ENCODE measurements at places on chromosomes 1 and 21. TPM values are rescaled to one million over a fixed set of nuclear protein-coding genes. Genes with fewer than 3 reads are reported as not detected.

DNA sequence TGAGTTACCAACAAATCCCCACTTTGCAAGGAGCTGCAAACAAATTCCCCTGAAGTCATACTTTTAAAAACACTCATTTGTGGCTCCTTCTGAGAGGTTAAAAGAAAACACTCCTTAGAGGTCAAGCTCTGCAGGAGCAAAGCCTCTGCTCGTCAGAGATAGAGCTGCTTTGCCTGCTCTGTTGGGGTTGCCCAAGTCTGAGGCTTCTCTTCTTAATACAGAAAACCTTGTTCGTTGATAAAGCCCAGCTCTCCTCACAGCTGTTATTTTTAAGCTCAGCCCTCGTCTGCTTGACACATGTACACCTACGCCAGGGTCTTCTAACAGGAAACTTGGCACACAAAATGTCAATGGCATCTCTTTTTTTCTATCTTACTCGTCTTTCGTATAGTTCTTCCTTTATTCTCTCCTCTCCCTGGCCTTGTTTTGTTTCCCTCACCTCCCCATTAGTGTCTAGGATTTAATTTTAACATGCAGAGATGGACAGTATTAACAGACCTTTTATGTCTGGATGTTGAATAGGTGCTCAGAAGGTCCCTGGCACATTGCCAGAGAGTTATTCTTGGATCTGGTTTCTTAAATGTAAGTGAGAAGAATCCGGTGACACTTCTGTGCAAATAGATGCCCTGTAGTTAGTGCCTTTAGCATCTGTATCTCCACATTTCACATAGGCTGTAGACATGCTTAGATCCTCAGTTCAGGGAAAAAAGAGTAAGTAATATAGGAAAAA, 86.0 kb downstream of the LRRC53 start:
- no peaks in the 10 kb centered on the region for H3K4me1 ChIP-seq
- H3K4me3 ChIP-seq = no peak overlapping the region
- H3K27ac ChIP-seq = no peak overlapping the region
- DNase-seq = no peak
- no peaks in the 10 kb centered on the region for H3K27me3 ChIP-seq

GRCh38 chr1:91338501-91338900, 66.1 kb downstream of the HFM1 start:
- H3K4me3 ChIP-seq = no peak overlapping the region
- no peaks in the 10 kb centered on the region for H3K27me3 ChIP-seq
- no peak for DNase-seq
- no peaks in the 10 kb centered on the region for H3K4me1 ChIP-seq

- H3K27me3 ChIP-seq = no peaks in the 10 kb centered on the region
- H3K4me3 ChIP-seq = no peak overlapping the region
- no peaks in the 10 kb centered on the region for H3K36me3 ChIP-seq
- H3K4me1 ChIP-seq = no peaks in the 10 kb centered on the region
Measured at GRCh38 chr1:57162607-57163261, 196.9 kb upstream of the C8B start.

DNA sequence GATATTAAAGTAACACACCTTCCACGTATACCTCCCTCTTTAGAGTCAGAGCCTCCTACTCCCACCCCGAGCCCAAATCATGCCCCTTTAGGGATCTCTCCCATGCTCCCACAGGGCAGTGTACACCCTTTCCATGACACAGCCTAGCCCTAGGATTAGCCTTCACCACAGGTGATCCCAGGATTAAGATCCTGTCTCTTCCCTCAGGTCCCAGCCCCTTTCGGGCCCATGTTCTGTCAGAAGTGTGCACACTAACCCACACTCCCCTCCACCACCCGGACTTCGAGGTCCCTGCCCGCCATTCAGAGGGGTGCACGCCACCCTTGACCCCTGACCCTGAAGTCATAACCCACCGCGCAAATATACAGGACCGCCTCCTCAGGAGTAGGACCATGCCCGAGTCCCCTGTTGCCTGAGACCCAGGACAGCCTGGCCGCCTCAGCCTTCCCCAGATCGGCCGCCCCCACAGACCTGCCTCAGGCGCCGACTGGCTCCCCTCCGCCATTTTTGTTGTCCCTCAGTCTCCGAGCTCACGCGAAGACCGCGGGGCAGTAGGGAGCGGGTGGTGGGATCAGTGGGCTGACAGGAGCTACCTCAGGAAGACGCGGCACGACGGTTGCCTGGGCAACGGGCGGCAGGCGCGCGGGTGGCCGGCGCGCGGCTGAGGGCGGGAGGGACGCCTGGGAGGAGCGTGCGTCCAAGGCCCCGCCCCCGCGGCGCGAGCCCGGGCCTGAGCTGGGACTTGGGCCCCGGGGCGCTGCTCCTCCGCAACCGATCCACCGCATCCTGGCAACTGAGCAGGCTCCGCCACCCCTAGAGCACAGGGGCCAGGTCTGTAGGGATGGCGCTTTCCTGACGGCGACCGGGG, at the start of gene AGBL4:
Gene AGBL4 (minus strand): TSS at position 663 of the 868 bp plus-strand sequence.
- no peaks in the 10 kb centered on the region for H3K27me3 ChIP-seq
- H3K27ac ChIP-seq = no peak within 1 kb of the TSS
- peak within 1 kb of the TSS; percentile 67 for H3K4me3 ChIP-seq

The RIIAD1 gene
- not detected for total RNA-seq

The SPRTN gene
- total RNA-seq = 13.3 TPM
